Heart right ventricle (tissue), 16 donors: ENCODE measurements at places on chromosomes 3 and 15. TPM values are rescaled to one million over a fixed set of nuclear protein-coding genes. Genes with fewer than 3 reads are reported as not detected.

The SPATA16 gene
- not detected for polyA plus RNA-seq

The ALDH1A2 gene
- polyA plus RNA-seq: 2.3 TPM

The GPR171 gene
- 0.66 TPM for polyA plus RNA-seq

The ZBTB47 gene
- 52.2 TPM for polyA plus RNA-seq

The SLC28A2 gene
- not detected for polyA plus RNA-seq

The DPPA4 gene
- 0.01 TPM for polyA plus RNA-seq
